ENCODE measurements at places on chromosomes 4 and X.

GRCh38 chr4:36997727-36998126 is 246.8 kb upstream of the NWD2 start:
- no peak for DNase-seq

DNA sequence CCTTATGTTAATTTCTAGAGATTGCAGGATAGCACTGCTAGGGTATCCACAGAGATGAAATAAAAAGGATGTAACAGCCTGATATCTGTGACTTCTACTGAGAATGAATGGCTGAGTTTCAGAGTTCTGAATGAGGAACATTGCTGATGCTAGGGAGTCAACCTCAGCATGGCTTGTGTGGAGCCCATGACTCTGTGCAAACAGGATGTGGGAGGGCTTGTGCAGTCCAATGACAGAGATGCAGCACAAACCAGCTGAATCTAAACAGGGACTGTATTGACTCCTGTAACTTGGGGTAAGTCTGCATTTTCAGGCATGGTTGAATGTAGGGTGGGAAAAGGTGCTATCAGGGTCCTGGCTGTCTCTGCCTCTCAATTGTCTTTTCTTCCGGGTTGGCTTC is 5.3 kb upstream of the RASL11B start:
- DNase-seq = no peak

GRCh38 chr4:150402871-150403272 is 179.1 kb upstream of the MAB21L2 start:
- DNase-seq = peak; percentile 47

DNA sequence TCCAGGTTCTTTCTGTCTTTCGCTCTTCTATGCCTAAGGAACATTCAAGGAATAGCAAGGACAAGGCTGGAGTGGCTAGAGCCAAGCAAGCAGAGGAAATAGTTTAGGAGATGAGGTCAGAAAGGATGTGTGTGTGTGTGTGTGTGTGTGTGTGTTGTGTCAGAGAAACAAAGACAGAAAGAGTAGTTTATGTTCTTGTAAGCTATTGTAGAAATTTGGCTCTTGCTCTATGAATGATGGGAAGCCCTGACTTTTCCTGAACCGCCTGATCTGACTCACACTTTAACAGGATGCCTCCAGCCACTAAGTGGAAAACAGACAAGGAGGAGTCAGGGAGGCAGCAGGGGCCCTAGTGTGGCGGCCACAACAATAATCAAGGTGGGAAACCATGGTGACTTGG is 39.7 kb downstream of the LGI2 start:
- no peak for DNase-seq

GRCh38 chr4:19686456-19686855 is 565.2 kb upstream of the SLIT2 start:
- no peak for DNase-seq

DNA sequence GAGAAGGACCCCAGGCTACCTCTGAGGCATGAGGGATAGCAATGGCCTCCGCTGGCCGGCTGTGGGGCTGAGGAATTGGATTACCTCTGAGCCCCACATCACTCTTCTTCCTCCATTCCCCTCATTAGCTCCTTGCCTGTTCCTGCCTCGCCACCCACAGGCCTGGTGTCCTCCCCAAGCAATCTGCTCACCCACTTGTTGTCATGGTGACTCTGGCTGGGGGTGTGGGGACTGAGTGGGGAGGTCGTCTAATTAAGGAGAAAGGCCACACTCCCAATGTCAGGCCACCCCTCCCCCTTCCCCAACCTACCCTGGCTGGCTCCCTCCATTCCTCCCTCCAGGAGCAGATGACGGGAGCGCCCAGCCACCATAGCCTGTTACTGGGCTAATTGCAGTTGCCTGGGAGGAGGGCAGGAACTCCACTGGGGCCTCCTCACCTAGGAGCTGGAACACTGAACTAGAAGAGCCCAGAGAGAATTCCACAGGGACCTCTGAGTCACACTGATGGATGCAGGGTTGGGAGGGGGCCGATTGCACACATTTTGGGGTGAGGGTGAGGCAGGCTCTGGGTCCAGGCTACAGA is 20.7 kb downstream of the NALF2 start:
- DNase-seq = no peak

DNA sequence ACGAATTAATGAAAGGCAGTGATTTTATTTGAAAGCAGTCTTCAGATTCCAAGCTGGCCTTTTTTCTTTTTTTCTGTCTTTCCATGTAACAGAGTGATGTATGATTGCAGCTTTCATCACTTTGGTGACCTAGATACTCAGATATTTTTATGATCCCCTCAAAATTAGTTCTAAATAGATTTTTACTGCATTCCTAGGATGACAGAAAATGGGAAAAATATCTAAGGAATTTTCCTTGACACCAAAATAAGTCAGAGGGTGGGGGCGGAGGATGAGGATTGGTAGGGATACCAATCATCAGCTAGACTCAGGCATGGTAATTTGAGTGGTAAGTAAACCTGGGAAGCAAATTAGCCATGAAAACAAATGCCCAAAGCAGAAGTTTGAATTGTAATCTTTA is 11.9 kb upstream of the HMGB2 start:
- DNase-seq = no peak

GRCh38 chrX:14776901-14777300 is 96.0 kb downstream of the FANCB start:
- no peak for DNase-seq

DNA sequence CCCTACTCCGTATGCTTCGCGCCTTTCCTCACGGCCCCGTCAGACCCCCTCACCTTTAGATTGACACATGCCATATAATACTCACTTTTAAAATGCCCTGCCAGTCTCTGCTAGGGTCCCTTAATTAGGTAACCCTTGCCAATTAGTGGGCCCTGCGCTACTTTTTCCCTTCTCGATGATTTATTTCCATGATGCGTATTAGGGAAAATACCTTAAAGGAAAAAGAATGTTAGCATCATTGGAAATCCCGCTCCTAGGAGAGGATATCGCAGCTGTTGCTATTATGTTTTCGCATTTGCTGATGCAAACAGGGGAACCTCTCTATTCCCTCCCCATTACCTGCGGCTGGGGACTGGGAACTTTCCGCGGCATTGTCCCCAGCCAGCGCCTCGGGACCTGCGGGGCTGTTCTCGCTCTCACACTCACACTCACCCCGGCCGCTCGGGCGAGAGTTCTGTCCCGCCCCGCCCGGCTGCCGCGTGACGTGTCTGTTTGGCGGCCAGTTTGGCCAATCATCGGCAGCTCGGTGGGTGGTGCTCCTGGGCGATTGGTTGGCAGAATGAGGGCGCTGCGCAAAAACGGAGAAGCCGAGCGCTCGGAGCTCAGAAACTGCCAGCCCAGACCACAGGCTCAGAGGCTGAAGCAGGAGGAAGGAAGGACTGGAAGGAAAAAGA is at the start of gene PCDH10:
Gene PCDH10, plus strand, starts transcription at position 605 of the 674 bp plus-strand sequence. CDS start 847 bp downstream, outside the sequence.
- DNase-seq = peak; percentile 97

DNA sequence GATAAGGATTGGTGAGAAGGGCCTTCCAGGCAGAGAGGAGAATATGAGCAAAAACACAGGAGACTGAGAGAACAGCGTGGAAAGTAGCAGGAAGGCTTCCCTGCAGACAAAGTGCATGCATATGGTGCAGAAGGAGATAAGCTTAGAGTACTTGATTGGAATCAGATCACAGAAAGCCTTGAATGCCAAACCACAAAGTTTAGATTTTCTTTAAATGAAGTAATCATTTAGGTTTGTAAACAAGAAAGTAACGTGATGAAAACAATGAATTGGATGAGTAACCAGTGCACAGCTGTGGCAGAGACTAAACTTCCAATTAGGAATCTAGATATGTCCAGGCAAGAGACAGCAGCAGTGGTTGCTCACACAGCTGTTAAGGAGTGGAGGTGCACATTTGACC is 83.8 kb upstream of the C1QTNF7 start:
- no peak for DNase-seq

Measured in femur (tissue), 1 donor.